ENCODE measurements at places on chromosomes 2 and 18.

DNA sequence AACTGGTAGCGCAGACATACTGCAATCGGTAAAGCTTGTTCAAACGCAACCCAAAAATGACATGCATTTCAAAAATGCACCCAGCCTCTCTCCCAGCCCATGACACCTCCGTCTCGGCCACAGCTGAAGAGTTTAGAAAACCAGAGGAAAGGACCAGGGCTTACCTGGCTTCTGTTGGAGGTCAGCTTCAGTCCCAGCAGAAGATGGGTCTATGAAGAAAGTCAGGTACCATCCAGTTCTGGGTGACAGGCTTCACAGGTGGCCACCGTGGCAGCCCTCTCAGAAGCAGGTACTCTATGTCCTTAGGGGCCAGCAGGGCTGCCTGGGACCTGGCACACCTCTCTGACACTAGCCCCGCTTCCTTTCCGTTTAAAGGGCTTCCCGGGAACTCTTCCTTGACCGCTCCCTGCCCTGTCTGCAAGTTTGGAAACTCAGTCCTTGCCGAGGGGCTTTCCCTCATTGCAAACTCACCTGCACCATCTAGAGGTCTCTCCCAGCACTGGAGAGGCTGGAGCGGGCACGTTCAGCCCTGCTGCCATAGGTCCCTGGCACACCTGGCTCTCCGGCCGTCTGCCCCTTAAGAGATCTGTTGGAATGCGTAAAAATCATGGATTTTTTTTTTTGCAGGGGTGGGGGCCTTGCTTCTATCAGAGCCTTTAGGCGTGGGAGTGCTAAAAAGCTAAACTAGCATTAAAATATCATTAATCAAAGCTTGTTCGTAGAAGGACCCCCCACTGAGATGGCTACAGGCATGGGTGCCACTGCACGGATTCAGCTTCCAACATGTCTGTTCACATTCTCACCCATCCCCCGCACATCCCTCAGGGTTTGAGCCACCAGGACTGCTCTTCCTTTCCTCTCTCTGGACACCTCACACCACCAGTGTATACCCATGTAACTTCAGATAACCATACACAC is at the start of gene EDAR:
TSS of gene EDAR (minus strand) at position 425 of the 918 bp plus-strand sequence. CDS start 58,206 bp downstream, outside the sequence.
- DNase-seq = peak; percentile 37

GRCh38 chr18:3152294-3152693 is 67.5 kb downstream of the MYOM1 start:
- DNase-seq = no peak

DNA sequence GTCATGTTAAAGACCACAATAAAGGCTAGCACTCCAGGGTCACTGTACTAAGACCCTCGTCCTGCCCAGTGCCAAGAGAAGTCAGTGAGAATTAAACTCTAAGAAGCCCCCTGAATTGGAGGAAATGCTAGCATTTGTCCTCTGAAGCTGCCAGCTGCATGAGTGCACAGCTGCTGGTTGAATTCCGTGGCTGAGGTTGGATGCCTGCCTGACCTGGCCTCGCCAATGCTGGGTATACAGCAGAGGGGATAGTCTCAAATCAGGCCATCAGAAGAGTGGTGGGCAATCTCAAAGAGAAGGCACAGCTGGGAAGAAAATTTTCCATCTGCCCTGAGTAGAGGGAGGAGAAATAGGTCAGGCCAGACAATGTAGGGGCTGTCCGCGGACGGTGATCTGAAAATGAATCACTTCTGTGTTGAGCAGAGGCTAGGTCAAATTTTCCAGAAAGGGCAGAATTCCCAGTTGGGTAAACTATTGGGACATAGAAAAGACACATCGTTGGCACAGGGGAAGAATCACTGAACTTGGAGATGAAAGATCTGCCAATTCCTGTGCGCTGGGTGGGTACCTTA is 110.5 kb upstream of the AGAP1 start:
- DNase-seq = no peak

GRCh38 chr18:60003610-60004185 is 103.9 kb downstream of the PMAIP1 start:
- DNase-seq = no peak

GRCh38 chr2:3184167-3184566 is 193.5 kb downstream of the EIPR1 start:
- no peak for DNase-seq
